ENCODE measurements at places on chromosomes 7 and 10.

DNA sequence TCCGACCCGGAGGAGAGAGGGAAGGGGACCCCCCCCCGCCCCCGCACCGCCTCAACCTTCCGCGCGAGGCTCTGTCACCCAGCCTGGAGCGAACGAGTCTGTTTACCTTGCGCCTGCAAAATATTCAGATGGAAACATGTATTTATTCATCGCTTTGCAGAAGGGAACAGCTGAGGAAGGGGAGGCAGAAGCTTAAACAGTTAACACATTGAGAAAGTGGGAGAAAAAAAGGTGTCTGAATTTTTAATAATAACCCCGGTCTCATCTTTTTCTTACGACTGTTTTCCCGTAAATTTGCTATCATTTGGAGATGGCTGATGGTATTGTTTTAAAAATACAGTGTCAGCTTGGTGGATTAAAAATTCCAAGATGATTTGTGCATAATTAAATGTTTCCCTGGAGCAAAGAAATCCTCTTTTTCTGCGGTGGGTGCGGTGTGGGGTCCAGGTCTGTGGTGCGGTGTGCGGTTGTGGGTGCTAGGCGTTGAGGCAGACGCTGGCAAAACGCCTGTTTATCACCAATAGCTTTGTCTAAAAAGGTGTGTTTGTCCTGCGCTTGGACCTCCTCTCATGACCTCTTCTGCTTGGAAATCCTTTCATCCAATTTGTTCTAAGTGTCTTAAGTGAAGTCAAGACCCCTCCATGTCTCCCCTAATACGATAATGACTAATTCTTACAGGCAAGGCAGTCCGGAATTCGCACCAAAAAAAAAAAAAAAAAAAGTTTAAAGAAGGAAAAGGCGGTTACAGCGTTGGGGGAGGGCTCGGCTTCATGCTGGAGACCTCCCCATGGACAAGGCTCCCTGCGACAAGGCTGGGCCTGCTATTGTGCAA, 1.6 kb downstream of the UNCX start:
- no peak for DNase-seq

- DNase-seq, result no peak
Observed at GRCh38 chr10:110977662-110978061, 58.3 kb downstream of the SHOC2 start.

- no peak for DNase-seq
Observed at GRCh38 chr10:74347522-74347921, 196.5 kb downstream of the ADK start.

- no peak for DNase-seq
Observed at GRCh38 chr7:20793694-20794394, 7.2 kb upstream of the SP8 start.

DNA sequence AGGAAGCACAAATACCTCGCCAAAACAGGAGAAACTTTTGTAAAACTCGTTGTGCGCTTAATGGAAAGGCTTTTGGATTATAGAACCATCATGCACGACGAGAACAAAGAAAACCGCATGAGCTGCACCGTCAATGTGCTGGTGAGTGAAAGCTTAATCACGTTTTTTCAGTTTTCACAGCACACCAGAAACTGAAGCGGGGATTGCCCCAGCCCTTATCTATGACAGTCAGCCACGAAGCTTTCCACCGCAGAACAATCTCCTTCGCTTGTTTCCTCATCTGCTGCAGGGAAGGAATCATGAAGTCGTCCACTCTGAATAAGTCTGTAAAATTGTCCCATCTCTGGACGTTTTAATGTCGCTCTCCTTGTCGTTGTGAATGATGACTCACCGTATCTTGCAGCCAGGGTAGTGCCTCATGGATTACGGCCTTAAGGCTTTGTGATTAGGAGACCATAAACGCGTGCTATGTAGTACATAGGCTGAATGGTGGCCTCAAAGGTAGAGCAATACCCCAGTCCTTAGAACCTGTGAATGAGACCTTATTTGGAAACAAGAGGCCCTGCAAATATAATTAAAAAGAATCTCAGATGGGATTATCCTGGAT, 174.9 kb upstream of the NPS start:
- no peak for DNase-seq

GRCh38 chr10:115948465-115948864, 324.5 kb downstream of the GFRA1 start:
- no peak for DNase-seq

DNA sequence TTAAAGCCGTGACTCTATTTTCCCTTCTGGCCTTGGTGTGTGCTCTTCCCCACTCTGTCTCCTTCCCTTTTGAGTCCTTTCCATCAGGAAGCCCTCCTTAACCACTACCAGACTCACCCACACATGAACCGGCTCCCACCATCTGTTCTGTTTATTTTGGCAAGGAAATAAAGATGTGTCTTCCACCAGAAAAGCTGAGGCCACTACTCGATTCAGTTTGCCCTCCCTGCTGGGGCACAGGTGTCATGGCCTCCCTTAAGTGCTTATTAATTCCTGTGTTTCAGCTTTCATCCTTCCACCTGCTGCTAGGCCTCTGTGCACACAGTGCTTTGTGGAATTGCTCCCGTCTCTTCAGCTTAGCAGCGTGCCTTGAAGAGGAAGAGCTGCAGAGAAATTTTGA, 16.7 kb downstream of the POR start:
- no peak for DNase-seq

GRCh38 chr10:94104316-94105000, 110.7 kb downstream of the PLCE1 start:
- no peak for DNase-seq

- DNase-seq, result no peak
Observed at GRCh38 chr10:73967022-73967429, 30.9 kb upstream of the VCL start.

DNA sequence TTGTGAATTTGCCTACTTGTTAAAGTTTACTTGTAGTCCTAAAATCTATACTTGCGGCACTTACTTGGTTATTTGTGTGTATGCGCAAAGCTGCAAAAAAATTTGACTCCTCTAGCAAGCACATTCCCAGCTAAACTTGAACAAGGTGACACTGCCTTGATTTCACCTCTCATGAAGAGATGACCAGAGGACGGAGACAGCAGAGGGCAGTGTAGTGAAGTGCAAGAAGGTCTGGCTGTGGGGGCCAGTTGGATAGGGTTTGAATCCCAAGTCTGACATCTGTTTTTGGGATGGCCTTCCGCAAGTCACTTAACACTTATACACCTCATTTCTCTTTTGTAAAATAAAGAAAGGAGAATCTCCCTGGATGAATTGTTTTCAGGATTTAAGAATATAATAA, 15.7 kb downstream of the SLK start:
- no peak for DNase-seq

Measured in CD4-positive, alpha-beta T cell treated with Interferon gamma for 1 hour (primary cell).